ENCODE measurements at places on chromosomes 1 and 21. TPM values are rescaled to one million over a fixed set of nuclear protein-coding genes. Genes with fewer than 3 reads are reported as not detected.

The C2CD4D gene
- 1.7 TPM for total RNA-seq

DNA sequence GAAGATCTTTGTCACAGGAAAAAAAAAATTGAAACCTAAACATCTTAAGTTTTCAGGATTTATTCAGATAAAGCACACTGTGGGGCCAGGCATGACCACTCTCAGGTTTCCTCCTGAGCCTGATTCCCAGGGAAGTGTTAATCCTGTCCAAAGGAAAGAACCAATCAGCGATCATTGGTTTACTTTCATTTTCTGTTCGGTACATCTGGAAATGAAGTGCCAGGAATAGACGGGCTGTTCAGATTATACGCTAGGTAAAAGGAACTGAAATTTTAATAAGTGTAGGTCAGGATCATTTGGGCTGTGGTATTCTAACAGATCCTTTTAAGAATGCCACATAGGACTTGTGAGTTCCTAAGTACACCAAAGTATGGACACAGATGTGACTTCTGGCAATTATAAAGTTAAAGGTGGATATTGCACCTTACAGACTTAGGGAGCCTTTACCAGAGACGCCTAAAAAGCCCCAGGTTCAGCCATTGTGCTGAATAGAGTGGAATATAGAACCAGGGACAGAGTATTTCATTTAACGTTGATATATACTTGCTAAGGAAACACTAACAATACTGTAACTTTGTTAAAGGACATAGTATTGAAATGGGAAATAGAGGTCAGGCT is 9.3 kb upstream of the CACYBP start:
- H3K27me3 ChIP-seq, result no peaks in the 10 kb centered on the region
- H3K36me3 ChIP-seq, result peaks cover 22% of the 10 kb centered on the region
- DNase-seq, result no peak
- peak overlapping the region; percentile 66 for H3K4me3 ChIP-seq

The OLFML3 gene
- not detected for total RNA-seq

- no peaks in the 10 kb centered on the region for H3K27me3 ChIP-seq
- H3K4me1 ChIP-seq, result no peaks in the 10 kb centered on the region
- no peak for DNase-seq
- no peak overlapping the region for H3K4me3 ChIP-seq
Measured at GRCh38 chr21:20998456-20998789, 214 bp downstream of the NCAM2 start.

DNA sequence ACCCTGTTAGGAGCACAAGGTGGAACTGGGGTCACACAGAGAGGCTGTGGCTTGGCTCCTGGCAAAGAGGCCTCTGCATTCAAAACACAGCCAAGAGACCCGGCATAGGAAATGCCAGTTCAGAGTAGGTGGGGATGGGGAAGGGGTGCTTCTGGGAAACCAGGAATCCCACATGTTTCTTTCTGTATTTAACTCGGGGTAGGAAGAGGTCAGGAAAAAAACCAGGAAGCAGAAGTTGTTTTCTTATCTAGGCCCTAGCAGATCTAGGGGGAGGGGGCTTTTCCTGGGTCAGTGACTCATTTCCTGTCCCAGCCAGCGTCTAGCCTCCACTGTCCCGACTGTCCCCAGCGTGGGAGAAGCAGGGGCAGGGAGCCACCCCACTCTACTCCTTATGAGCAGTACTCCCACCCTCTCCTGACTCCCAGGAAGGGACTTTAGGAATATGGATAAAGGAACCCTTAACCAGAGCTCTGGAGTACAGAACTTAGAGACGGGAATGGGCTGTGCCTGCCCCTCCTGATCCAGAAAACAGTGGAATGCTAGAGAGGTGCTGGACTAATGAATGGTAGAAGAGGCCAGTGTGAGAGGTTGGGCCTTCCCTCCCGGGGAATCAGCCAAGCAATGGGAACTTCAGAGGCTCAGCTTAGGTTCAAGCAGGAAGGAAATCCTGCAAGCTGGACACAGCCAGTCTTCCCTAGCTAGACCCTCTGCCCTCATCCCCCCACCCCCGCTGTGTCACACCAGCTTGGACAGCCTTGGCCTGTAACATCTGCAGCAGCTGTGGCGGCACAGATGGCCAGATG is 5.7 kb downstream of the FHL3 start:
- peaks cover 49% of the 10 kb centered on the region for H3K36me3 ChIP-seq
- DNase-seq, result peak; percentile 65
- peak overlapping the region; percentile 10 for H3K4me3 ChIP-seq
- peak overlapping the region; percentile 89 for H3K27ac ChIP-seq
- H3K4me1 ChIP-seq, result peaks cover 50% of the 10 kb centered on the region
- no peaks in the 10 kb centered on the region for H3K27me3 ChIP-seq

The ANXA9 gene
- total RNA-seq, result 15.4 TPM

The RPE65 gene
- total RNA-seq, result not detected

DNA sequence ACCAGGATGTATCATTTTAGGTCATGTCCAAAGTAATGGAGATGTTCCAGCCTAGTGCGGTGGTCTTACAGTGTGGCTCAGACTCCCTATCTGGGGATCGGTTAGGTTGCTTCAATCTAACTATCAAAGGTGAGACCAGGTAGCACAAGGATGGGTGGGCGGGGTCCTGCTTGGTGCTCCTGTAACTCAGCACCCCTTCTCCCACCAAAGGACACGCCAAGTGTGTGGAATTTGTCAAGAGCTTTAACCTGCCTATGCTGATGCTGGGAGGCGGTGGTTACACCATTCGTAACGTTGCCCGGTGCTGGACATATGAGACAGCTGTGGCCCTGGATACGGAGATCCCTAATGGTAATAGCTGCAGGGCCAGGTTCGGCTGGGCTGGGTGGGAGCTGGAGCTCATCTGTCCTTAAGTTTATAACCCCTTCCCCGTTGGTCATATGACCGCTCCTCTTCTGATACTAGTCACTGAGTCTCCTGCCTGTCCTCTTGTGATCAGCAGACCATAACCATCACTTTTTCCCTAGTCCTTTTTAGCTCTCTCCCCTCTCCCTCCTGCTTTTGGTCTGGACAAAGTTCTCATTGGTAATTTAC is 5.4 kb downstream of the MARCKSL1 start:
- H3K27ac ChIP-seq, result peak overlapping the region; percentile 74
- no peak for DNase-seq
- H3K4me1 ChIP-seq, result peaks cover 37% of the 10 kb centered on the region
- no peak overlapping the region for H3K4me3 ChIP-seq

The FMOD gene
- total RNA-seq, result not detected

- H3K4me1 ChIP-seq, result no peaks in the 10 kb centered on the region
- no peak overlapping the region for H3K27ac ChIP-seq
- H3K36me3 ChIP-seq, result no peaks in the 10 kb centered on the region
- H3K27me3 ChIP-seq, result peaks cover 16% of the 10 kb centered on the region
Measured at GRCh38 chr1:241654641-241655040, 2.6 kb downstream of the WDR64 start.

DNA sequence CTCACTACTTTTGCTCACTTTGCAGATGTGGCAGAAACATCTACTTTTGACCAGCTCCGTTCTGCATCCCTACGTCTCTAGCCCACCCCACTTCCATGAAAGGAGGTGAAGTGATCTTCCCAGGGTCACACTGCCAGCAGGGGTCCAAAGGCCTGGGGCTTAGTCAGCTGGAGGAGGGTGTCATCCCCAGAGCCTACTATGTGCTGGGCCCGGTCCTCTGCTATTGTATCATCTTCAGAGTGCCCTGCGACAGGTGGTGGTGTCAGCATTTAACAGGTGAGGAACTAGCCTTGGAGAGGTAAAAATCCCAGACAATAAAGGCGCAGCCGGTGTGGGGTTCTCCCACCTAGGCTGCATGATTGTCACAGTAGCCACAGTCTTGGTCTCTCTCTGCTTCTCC is 5.6 kb upstream of the BSND start:
- DNase-seq, result no peak
- H3K36me3 ChIP-seq, result peaks cover 8% of the 10 kb centered on the region

DNA sequence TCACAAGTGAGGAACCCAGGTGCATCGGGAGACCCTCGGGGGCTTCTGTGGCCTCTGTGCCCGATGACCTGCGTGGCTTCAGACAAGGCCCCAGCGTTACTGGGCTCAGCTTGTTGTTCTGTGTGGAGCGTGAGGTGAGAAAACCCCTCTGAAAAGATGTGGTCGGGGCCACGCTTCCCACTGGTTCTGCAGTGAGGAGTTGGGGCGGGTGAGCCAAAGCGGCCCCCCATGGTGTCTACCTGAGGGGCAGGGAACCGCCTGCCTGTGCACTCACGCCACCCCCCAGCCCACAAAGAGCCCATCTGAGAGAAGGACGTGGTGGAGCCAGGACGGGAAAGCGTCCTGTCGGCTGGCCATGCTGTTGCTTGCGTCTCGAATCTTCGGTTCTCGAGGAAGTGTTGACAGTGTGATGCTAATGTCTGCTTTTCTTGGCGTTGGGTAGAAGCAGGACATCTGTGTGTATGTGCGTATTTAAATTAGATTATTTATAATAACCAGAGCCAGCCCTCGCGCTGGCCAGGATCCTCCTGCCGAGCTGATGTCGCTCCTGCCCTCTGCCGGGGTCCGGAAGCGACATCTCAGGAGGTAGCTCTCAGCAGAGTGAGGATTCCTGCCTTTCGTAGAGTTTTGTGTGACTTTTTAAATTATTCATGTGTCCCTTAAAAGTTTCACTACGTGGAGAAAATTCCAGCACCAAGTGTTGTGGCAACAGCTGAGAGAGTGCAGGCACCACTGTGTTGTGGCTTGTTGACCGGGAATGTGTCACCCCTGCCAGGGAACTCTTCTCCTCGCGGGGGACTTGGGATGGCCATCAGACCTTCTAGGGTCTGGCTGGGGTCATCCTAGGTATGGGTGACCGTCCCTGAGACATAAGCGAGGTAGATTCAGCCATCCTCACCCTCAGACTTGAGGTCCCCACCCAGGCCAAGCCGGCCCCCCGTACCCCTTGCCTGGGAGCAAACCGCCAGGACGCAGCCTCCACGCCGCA is 15.3 kb downstream of the TMEM201 start:
- H3K4me1 ChIP-seq, result no peaks in the 10 kb centered on the region
- DNase-seq, result no peak
- peaks cover 5% of the 10 kb centered on the region for H3K36me3 ChIP-seq
- H3K27me3 ChIP-seq, result no peaks in the 10 kb centered on the region
- H3K4me3 ChIP-seq, result no peak overlapping the region
- H3K27ac ChIP-seq, result no peak overlapping the region

DNA sequence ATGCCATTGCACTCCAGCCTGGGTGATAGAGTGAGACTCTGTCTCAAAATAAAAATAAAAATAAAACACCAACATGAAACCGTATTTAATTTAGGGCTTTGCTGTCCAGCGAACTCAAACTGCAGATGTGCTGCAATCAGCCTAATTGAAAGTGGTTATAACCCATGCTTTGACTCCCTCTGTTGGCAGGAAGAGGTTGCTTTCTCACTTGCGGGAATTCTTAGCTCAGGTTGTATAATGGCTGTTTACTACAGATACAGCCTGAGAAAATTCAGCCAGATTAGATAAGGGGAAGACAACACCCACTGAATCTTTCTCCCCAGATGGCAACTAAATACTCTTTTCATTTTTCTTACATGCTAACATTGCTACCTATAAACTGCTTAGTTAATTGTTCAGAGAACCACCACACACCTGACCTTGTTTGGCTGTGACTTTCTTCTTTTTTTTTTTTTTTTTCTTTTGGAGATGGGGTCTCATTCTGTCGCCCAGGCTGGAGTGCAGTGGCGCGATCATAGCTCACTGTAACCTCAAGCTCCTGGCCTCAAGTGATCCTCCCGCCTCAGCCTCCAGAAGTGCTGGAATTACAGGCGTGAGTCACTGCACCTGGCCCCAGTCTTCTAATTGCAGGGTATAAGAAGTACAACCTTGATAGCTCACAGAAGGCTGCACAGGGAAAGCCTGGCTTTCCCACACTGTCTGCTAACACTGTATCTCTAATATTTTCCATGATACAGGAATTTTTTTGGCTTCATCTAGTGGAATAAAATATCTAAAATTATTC is 34.6 kb downstream of the DNTTIP2 start:
- peaks cover 20% of the 10 kb centered on the region for H3K4me1 ChIP-seq
- peak; percentile 53 for DNase-seq
- H3K27me3 ChIP-seq, result no peaks in the 10 kb centered on the region
- H3K36me3 ChIP-seq, result peaks cover 29% of the 10 kb centered on the region
- no peak overlapping the region for H3K27ac ChIP-seq
- no peak overlapping the region for H3K4me3 ChIP-seq

The EFNA1 gene
- 33.7 TPM for total RNA-seq

DNA sequence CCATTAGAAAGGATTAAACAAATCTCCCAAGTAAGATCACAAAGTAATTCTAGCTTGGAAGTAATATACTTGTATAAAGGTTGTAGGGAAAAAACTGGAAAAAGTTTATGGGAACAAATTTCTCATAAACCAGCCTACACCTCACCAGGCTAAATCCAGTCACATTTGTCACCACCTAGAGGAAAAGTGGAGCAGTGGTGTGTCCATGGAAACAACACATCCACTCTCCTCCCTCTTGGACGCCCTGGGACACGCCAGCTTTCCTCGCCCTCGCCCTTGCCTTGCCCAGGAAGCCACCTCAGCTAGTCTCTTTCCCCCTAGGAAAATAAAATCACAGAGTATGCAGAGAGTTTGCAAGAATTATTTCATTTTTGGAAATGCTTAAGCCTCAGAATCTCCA is 2.2 kb downstream of the PALMD start:
- peak overlapping the region; percentile 70 for H3K27ac ChIP-seq
- H3K36me3 ChIP-seq, result peaks cover 22% of the 10 kb centered on the region
- H3K4me3 ChIP-seq, result peak overlapping the region; percentile 92
- peaks cover 29% of the 10 kb centered on the region for H3K4me1 ChIP-seq

GRCh38 chr1:58884706-58885661 is 101.1 kb upstream of the JUN start:
- no peaks in the 10 kb centered on the region for H3K27me3 ChIP-seq
- H3K4me1 ChIP-seq, result peaks cover 82% of the 10 kb centered on the region
- DNase-seq, result peak; percentile 73
- peak overlapping the region; percentile 94 for H3K27ac ChIP-seq
- H3K36me3 ChIP-seq, result peaks cover 27% of the 10 kb centered on the region

The SESN2 gene
- 12.4 TPM for total RNA-seq

DNA sequence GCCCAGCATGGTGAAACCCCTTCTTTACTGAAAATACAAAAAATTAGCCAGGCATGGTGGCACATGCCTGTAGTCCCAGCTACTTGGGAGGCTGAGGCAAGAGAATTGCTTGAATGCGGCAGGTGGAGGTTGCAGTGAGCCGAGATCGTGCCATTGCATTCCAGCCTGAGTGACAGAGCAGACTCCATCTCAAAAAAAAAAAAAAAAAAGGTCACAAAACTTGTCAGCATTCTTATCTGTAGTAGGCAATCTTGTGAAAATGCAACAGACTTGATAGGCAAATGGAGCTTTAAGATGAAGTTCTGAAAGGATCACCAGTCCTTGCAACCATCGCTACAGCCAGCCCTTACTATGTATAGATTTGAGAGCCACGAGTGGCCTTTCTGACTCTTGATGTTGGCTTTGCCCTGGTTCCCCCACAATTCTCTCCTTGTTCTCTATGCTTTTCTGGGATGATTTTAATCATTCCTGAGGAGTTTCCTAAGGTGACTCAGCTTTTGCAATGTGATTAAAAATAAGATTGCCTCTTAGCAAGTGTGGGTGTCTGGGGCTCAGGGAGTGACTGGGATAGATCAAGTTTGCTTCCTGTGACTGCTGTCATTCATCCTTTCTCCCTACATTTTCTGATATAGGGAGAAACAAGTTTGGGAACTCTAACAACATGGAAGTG is 7.1 kb upstream of the MAP1LC3C start:
- H3K27me3 ChIP-seq, result no peaks in the 10 kb centered on the region
- H3K27ac ChIP-seq, result no peak overlapping the region
- DNase-seq, result no peak
- no peaks in the 10 kb centered on the region for H3K4me1 ChIP-seq

The WLS gene
- total RNA-seq, result 50.9 TPM

All from Calu3 (cell line).